K562 (cell line): ENCODE measurements at places on chromosomes 12 and 14. TPM values are rescaled to one million over a fixed set of nuclear protein-coding genes. Genes with fewer than 3 reads are reported as not detected.
A peak's percentile ranks its signal among the peaks of the same experiment; 100 is the strongest.

TSPAN19 gene
- not detected in 2 replicates for total RNA-seq

DDHD1 gene
- 7.4 and 9.8 TPM in 2 replicates for total RNA-seq

SCNN1A gene
- total RNA-seq, result 0.34 and 0.49 TPM in 2 replicates

PCED1B gene
- total RNA-seq, result 7.2 and 7.4 TPM in 2 replicates

KRT80 gene
- not detected in 2 replicates for total RNA-seq

SLC17A8 gene
- not detected in 2 replicates for total RNA-seq

PIANP gene
- total RNA-seq, result not detected in 2 replicates

GLT1D1 gene
- 0.04 and 0.07 TPM in 2 replicates for total RNA-seq

SERPINA12 gene
- not detected in 2 replicates for total RNA-seq

CMKLR1 gene
- total RNA-seq, result 0.20 and 0.29 TPM in 2 replicates

DNA sequence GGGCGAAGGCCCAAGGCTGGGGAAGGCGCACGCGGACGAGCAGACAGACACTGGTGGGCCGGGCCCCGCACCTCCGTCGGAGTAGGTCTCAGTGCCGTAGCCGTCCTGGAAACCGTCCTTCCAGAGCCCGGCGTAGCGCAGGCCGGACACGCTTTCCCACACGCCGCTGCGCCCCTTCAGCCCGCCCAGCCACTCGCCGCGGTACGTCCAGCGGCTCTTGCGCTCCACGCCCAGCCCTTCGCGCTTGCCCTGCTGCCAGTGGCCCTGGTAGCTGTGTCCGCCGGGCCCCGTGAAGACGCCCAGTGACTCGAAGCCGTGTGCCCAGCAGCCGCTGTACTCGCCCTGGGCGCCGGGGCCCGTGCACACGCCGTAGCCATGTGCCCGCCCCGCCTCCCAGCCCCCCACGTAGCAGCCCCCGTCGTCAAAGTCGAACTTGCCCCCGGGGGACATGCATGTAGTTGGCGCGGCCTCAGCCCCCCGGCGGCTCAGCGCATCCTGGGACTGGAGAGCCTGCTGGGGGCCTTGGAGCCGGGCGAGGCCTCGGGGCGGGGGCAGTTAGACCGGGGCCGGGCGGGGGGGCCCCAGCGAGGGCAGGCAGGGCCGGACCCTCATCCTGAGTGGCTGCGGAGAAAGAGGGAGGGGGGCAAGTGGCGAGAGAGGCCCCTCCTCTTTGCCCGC lies 1.4 kb downstream of the JPH4 start:
- H3K36me3 ChIP-seq, result no peaks in the 10 kb centered on the region
- no peak overlapping the region for H3K27ac ChIP-seq
- no peak overlapping the region for H3K4me3 ChIP-seq
- H3K27me3 ChIP-seq, result no peaks in the 10 kb centered on the region

GRCh38 chr12:48075832-48076231 lies 30.0 kb downstream of the SENP1 start:
- H3K36me3 ChIP-seq, result peaks cover 63% of the 10 kb centered on the region; the same call in 2 of the 3 replicates
- H3K4me3 ChIP-seq, result no peak overlapping the region
- no peak for DNase-seq
- no peaks in the 10 kb centered on the region for H3K4me1 ChIP-seq

DNA sequence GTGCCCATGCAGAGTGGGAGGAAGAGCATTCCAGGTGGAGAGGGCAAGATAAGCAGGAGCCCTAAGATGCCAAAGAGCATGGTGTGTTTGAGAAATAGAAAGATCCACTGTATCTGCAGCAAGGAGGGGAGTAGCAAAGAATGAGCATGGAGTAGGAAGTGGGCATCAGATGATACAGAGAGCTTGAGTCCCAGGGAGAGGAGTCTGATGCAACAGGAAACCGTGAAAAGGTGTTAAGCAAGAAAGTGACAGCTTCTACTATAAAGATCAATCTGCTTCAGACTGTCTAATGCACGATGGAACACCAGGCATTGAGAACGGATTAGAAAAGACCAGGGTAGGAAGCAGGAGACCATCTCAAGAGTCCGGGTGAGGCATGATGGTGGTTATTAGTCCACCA lies 12.3 kb upstream of the GPRC5D start:
- no peak overlapping the region for H3K4me3 ChIP-seq
- no peaks in the 10 kb centered on the region for H3K36me3 ChIP-seq
- no peaks in the 10 kb centered on the region for H3K27me3 ChIP-seq
- H3K4me1 ChIP-seq, result no peaks in the 10 kb centered on the region

DNA sequence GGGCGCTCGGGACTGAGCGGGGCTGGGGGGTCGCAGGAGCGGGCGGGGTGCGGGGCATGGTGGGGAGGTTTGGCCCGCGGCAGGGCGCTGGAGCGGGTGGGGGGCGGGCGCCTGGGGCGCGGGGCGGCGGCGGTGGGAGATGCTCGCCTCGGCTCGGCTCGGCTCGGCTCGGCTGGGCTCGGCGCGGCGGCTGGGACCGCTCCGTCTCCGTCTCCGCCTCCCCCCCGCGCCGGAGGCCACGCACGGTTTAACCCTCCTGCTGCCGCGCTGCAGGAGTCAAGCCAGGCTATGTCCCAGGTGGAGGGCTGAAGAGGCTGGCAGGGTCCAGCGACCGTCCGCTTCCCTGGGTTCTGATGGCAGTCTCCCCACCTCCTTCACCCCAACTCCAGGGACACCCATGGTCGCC lies at the start of gene PIANP:
PIANP (minus strand) TSS at position 170 of the 406 bp plus-strand sequence. CDS start 2,754 bp downstream, outside the sequence.
- H3K4me1 ChIP-seq, result peaks cover 21% of the 10 kb centered on the region
- no peak for DNase-seq
- H3K27ac ChIP-seq, result no peak within 1 kb of the TSS
- peaks cover 11% of the 10 kb centered on the region; the same call in 2 of the 3 replicates for H3K27me3 ChIP-seq
- no peaks in the 10 kb centered on the region for H3K36me3 ChIP-seq
- no peak within 1 kb of the TSS; the same call in 1 of the 2 replicates for H3K4me3 ChIP-seq

- H3K27ac ChIP-seq, result no peak overlapping the region
- peaks cover 4% of the 10 kb centered on the region; the same call in 1 of the 3 replicates for H3K4me1 ChIP-seq
- peaks cover 8% of the 10 kb centered on the region; the same call in 1 of the 2 replicates for H3K27me3 ChIP-seq
- no peaks in the 10 kb centered on the region; the same call in 2 of the 3 replicates for H3K36me3 ChIP-seq
Observed at GRCh38 chr12:113591480-113591974, 119.9 kb upstream of the LHX5 start.

DNA sequence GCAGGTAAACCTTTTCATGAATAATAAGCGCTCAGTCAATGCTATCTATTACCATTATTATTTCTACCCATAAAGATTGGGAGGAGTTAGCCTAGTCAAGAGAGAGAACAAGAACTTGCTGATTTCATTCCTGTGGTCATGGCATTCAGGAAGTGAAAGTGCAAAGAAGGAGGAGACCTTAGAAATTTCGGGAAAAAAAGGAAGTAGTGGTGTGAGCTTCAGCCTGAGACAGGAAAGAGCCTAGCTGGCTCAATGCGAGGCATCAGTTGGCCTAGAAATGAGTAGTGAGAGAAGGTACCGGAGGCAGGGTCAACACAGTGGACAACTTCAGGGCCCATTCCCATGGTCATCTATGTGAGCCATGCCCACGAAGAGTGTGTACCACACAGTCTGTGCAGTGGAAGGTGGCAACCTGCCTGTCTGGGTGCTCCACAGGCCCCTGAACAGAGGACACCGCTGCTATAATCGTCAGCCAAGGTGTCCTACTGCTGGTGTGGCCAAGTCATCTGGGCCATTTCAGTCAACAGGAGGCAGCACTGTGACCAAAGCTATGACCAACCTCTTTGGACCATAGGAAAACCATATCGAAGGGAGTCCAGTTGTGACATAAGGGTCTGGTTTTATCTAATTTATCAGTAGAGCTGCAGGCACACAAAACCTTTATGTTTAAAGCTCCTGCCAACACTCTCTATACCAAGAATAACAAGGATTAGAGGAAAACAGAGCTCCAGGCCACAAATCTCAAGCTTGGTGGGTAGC lies 16.2 kb upstream of the STON2 start:
- H3K4me3 ChIP-seq, result no peak overlapping the region
- no peaks in the 10 kb centered on the region for H3K27me3 ChIP-seq
- H3K27ac ChIP-seq, result peak overlapping the region; percentile 75
- peaks cover 80% of the 10 kb centered on the region for H3K36me3 ChIP-seq

DNA sequence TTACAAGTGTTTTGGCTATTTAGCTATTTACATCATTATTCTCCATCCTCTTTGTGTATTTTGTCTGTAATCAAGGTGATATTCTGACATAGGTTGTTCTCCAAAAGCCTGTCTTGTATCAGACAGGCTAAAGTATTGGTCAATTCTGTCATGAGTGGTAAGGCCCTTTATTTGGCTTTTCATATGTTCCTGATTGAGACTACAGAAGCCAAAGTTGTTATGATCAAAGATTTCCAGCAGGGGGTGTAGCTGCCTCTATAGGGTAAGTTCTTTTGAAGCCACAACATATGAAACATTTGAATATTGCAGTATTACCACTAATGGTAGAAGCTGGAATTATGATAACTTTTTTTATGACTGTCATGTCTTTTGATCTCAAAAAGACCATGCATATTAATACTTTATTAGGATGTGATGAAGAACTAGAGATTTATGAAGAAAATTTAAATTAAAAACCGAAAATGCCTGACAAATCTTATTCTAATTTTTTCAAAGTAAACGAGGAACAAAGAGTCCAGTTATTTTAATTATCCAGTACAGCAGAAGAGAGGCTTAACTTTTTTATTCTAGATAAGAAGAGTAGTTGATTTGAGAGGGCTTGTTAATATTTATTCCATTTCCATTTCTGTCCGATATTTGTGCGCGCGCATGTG lies 3.4 kb upstream of the ARHGAP5 start:
- no peaks in the 10 kb centered on the region for H3K36me3 ChIP-seq
- H3K4me3 ChIP-seq, result no peak overlapping the region
- no peaks in the 10 kb centered on the region; the same call in 1 of the 2 replicates for H3K4me1 ChIP-seq
- H3K27ac ChIP-seq, result no peak overlapping the region
- no peaks in the 10 kb centered on the region for H3K27me3 ChIP-seq

GRCh38 chr14:104753528-104754212 lies 723 bp downstream of the SIVA1 start:
- peaks cover 44% of the 10 kb centered on the region for H3K4me1 ChIP-seq
- H3K4me3 ChIP-seq, result peak overlapping the region; percentile 98
- H3K27ac ChIP-seq, result peak overlapping the region; percentile 89
- peaks cover 38% of the 10 kb centered on the region; the same call in 2 of the 3 replicates for H3K36me3 ChIP-seq
- no peak for DNase-seq
- no peaks in the 10 kb centered on the region for H3K27me3 ChIP-seq

- H3K27me3 ChIP-seq, result no peaks in the 10 kb centered on the region
- no peak overlapping the region for H3K4me3 ChIP-seq
- H3K27ac ChIP-seq, result no peak overlapping the region
- H3K4me1 ChIP-seq, result no peaks in the 10 kb centered on the region
Observed at GRCh38 chr12:69595689-69596088, 10.4 kb downstream of the CCT2 start.

DNA sequence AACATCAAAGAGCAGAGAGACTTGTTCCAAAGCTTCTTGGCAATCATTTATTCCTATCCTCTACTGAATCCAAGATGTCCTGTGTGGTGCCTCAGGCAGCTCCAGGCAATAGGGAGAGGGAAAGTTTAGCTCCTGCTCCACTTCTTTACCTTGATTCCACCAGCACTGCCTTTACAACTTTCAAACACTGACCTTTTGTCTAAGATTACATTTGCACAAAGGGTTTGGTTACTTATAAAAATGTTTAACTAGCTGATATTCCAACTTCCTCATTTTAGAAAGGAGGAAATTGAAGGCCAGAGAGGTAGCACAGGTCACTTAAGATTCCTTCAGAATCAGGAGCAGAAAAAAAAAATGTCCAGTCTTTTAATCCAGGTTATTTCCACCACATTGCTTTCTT lies 192.7 kb downstream of the BTG1 start:
- no peak for DNase-seq
- no peak overlapping the region for H3K27ac ChIP-seq
- H3K27me3 ChIP-seq, result no peaks in the 10 kb centered on the region

GRCh38 chr12:23618718-23619117 lies 330.8 kb downstream of the SOX5 start:
- no peak overlapping the region for H3K27ac ChIP-seq
- H3K4me3 ChIP-seq, result no peak overlapping the region
- no peaks in the 10 kb centered on the region for H3K36me3 ChIP-seq
- no peaks in the 10 kb centered on the region for H3K27me3 ChIP-seq
- H3K4me1 ChIP-seq, result no peaks in the 10 kb centered on the region

- DNase-seq, result peak; percentile 10
- peak overlapping the region; percentile 66; the same call in 2 of the 3 replicates for H3K27ac ChIP-seq
- no peaks in the 10 kb centered on the region for H3K27me3 ChIP-seq
- no peak overlapping the region for H3K4me3 ChIP-seq
- H3K36me3 ChIP-seq, result no peaks in the 10 kb centered on the region; the same call in 2 of the 3 replicates
Observed at GRCh38 chr14:29643433-29644211, 284.0 kb downstream of the PRKD1 start.

DNA sequence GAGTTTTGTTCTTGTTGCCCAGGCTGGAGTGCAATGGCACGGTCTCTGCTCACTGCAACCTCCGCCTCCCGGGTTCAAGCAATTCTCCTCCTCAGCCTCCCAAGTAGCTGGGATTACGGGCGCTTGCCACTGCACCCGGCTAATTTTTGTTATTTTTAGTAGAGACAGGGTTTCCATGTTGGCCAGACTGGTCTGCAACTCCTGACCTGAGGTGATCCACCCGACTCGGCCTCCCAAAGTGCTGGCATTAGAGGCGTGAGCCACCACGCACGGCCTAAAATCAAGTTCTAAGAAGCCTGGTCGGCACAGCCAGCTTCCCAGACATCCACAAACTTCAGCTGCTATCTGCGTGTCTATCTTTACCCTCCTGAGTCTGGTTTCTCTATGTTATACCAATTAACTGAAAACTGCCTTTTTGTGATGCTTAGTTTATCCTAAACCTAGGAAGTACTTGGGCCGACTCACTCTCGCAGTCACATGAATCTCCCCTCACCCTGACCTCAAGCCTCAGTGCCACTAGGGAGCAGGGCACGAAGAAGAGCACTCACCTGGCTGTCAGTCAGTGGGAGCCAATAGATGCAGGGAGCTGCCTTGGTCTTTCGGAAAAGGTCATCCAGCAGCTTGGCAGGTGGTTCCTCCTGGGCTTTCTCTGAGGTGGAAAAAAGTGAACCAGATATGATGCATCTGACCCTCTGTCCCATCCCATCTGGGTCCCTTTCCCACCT lies 3.4 kb upstream of the CDH24 start:
- H3K36me3 ChIP-seq, result peaks cover 67% of the 10 kb centered on the region
- peaks cover 11% of the 10 kb centered on the region for H3K4me1 ChIP-seq
- DNase-seq, result no peak
- H3K4me3 ChIP-seq, result no peak overlapping the region
- H3K27ac ChIP-seq, result no peak overlapping the region

- no peaks in the 10 kb centered on the region for H3K36me3 ChIP-seq
- no peak for DNase-seq
- peaks cover 18% of the 10 kb centered on the region for H3K4me1 ChIP-seq
- no peak overlapping the region for H3K4me3 ChIP-seq
Observed at GRCh38 chr12:11830307-11830801, 180.9 kb downstream of the ETV6 start.

DNA sequence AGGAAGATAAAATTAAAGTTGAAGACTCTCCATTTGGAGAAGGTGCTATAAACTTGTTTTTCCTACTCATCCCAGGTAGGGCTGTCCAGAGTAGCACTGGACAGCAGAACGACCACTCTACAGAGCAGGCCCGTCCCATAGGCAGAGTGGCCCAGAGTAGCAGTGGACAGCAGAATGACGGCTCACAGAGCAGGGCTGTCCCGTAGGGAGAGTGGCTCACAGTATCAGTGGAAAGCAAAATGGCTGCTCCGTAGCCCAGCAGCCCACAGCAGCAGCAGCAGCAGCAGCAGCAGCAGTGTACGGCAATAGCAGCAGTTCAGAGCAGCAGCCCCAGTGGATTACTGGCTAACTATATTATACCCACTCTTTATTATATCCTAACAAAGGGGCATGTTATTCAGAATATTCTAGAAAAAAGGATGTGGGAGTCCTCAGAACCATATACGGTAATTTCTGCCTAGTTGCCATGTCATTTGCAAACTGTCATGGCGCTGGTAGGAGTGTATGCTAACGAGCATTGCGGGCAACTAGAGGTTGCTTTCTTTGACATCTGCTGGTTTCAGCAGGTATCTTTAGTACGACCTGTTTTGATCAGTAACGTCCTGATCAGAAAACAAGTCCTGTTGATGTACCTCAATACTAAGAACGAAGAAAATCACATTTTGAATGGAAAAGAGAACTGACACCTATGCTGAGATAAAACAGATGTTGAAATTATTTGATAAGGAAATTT lies 567.3 kb downstream of the SLC16A7 start:
- H3K4me3 ChIP-seq, result no peak overlapping the region
- no peak for DNase-seq
- H3K4me1 ChIP-seq, result no peaks in the 10 kb centered on the region
- no peaks in the 10 kb centered on the region for H3K36me3 ChIP-seq
- H3K27ac ChIP-seq, result no peak overlapping the region
